Esophagus squamous epithelium (tissue), 5 donors: ENCODE measurements at places on chromosomes 6 and 20.

GRCh38 chr6:169536446-169537170 lies 165.2 kb downstream of the WDR27 start:
- DNase-seq = no peak

GRCh38 chr6:15442467-15442866 lies 196.6 kb downstream of the JARID2 start:
- no peak for DNase-seq

GRCh38 chr20:7387638-7388193 lies 552.5 kb downstream of the HAO1 start:
- DNase-seq = no peak

DNA sequence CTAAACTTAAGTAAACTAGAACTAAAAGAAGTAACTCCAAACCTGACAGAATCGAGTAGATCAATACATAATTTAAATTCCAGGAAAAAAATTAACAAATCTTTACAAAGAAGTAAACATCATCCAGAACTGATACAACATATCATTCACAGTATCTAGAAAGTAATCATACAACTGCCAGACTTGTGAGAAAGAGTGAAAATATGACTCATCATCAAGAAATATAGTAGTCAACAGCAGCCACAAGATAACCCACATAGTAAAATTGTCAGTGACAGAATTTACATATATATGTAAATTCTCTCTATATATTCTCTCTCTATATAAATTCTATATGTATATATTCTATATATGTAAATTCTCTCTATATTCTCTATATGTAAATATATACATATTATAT lies 242.8 kb upstream of the RGS17 start:
- no peak for DNase-seq

- DNase-seq = no peak
Observed at GRCh38 chr6:9527679-9528286, 887.1 kb downstream of the TFAP2A start.

DNA sequence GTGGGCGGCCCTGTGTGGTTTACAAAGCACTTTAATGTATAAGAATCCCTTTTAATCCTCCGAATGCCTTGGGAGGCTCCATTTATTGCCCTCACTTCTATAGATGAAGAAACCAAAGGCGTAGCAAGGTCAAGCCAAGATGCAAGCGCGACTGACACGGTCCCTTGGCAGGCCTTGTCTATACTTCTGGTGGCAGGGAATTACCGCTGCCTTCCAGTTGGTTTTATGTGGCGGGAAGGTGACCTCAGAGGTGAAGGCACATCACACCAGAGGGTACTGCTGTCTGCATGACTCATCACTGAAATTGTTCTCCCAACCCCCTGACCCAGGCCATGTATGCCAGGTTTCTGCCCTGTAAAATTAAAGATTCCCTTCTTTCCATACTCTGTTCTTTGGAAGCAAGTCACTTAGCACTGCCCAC lies 36.1 kb upstream of the NAA20 start:
- DNase-seq = no peak

DNA sequence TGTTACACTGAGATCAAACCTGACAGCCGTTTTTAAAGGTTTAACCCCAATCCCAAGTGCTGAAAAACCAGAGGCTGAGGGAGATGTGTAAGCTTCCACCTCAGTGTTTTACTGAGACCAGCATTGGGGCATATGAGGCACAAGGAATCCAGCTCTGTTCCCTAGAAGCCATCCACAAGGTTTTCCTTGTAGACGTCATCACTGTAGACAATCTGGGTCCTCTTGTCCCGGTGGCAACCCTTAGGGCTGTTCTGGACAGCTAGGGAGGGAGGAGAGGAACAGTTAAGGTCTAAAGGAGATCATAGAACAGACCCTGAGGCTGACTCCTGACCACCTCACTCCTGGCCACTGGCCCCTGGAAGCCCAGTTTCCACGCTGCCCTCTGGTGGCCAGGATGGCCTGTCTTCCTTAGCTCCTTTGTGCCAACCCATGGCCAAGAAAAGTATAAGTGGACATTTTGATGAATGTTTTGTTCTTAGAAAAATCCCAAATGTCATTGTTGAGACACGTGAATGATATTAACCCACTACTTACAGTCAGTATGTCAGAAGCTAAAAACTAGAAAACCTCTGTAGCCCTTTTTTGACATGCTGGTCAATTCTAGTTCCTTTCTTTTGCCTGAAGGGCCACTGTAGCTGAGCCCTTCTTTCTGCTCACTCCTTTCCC lies 6.4 kb downstream of the CFB start:
- no peak for DNase-seq

- no peak for DNase-seq
Observed at GRCh38 chr6:18042536-18043145, 55.2 kb upstream of the KIF13A start.

GRCh38 chr20:32359633-32360332 lies 1.7 kb downstream of the ASXL1 start:
- no peak for DNase-seq

DNA sequence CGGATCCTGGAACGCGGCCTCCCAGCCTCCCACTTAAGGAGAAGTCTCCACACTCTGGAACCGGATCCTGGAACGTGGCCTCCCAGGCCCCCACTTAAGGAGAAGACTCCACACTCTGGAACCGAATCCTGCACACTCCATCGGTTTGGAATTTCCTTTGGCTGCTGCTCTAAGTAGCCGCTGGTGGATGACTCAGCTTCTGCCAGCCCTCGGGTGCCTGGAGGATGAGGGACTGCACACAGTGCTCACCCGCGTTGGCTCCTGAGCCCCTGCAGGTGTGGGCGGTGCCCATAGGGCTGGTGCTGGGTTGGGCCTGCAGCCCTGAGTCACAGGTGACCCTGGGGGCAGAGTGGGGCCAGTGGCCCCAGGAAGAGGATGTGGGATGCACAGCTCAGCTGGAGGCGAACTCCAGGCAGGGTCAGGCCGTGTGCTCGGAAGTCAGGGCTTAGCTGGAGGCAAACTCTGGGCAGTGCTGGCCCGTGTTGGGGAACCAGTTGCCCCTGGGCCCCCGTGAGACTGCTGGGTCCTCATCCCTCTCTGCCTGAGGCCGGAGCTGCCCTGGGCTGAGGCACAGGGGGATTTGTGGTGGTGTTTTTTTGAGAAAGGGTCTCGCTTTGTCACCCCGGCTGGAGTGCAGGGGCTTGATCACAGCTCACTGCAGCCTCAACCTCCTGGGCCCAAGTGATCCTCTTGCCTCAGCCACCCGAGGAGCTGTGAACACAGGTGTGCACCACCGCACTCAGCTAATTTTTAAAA lies 13.9 kb upstream of the TNFRSF6B start:
- DNase-seq = no peak

DNA sequence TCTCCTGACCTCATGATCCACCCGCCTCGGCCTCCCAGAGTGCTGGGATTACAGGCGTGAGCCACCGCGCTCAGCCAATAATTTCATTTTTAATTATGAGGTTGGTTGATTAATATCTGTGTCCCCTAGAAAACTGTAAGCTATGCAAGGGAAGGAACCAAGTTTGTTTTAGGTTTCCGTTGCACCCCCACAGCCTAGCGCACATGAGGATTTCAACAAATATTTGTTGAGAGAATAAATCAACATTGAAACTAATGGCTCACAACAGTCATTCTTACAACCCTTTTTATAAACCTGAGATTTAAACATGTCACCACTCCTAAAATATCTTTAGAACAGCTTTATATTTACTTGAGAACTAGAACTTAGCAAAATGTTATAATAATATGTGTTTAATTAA lies 114.0 kb upstream of the CARMIL1 start:
- no peak for DNase-seq

DNA sequence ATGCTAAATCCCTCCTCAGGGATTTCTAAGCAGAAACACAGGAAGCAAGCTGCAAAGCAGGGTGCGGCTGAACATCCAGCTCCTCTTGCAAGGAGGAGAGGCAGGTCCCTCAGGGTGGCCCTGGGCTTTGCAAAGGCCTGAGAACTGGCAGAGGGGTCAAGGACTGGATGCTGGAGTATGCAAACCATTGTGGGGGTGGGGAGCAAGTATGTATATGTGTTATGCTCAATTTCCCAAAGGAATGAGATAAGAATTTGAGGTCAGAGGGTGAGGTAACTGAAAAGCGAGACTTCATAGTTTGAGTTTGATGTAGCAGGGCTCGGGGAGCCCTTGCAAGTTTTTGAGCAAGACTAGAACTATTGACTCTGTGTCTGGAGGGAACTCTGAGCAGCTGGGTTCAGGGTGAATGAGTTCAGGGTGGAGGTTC lies 11.2 kb downstream of the SLC22A2 start:
- DNase-seq = no peak

GRCh38 chr6:44245912-44246662 lies 814 bp upstream of the HSP90AB1 start:
- DNase-seq = no peak

- no peak for DNase-seq
Observed at GRCh38 chr20:42894483-42894882, 295.2 kb downstream of the PTPRT start.

- no peak for DNase-seq
Observed at GRCh38 chr6:142592876-142593275, 291.1 kb downstream of the ADGRG6 start.

DNA sequence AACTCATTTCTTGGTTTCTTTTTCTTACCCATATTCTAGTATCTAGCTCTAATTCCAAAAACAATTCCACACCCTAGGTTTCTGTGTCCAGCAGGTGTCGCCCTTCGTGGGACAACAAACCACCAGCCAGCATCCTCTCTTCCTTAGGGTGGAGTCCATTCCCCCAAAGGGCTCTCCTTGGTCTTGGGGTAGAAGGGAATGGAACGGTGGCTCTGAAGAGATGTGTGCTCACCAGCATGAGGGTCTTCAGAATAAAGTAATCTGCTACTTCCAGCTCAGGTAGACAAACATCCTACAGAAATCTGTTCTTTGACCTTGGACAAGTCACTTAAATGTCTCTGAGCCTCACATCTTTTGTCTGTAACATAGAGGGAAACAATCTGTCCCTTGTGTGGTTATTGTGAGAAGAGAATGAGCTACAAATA lies 7.2 kb downstream of the HLA-DMB start:
- no peak for DNase-seq

GRCh38 chr20:50413088-50413500 lies 97.1 kb upstream of the PTPN1 start:
- DNase-seq = no peak
